ENCODE measurements at places on chromosomes 3 and 15. TPM values are rescaled to one million over a fixed set of nuclear protein-coding genes. Genes with fewer than 3 reads are reported as not detected.

The GNAT1 gene
- total RNA-seq, result not detected

The CDV3 gene
- total RNA-seq, result 120 TPM

The PLA2G4E gene
- total RNA-seq, result 89.5 TPM

The CDAN1 gene
- 7.8 TPM for total RNA-seq

The FAM107A gene
- 16.6 TPM for total RNA-seq

- DNase-seq, result no peak
These were observed 17.4 kb upstream of the SECISBP2L start for GRCh38 chr15:49063402-49064280.

DNA sequence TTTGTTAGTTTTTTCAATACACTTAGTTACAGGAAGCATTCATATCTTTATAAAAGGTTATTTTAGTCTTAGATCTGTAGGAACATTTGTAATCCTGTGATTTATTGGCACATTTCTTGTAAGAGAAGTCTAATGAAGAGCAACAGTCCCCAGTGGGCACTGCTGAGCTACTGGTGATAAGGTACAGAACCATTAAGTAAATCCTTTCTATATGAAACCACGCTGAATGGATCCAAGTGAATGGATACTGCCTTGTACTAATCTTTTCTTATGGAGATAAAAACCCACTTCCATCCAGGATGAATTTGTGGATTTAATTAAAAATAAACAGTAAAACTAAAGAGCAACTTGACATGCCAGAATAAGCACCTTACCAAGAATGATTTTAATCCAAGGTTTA lies 64.0 kb downstream of the SHQ1 start:
- no peak for DNase-seq

GRCh38 chr3:111548756-111549155 lies 6.8 kb downstream of the CD96 start:
- no peak for DNase-seq

GRCh38 chr15:98966091-98966787 lies 41.4 kb downstream of the PGPEP1L start:
- no peak for DNase-seq

- DNase-seq, result no peak
These were observed 42.7 kb downstream of the PRKAR2A start for GRCh38 chr3:48804930-48805329.

DNA sequence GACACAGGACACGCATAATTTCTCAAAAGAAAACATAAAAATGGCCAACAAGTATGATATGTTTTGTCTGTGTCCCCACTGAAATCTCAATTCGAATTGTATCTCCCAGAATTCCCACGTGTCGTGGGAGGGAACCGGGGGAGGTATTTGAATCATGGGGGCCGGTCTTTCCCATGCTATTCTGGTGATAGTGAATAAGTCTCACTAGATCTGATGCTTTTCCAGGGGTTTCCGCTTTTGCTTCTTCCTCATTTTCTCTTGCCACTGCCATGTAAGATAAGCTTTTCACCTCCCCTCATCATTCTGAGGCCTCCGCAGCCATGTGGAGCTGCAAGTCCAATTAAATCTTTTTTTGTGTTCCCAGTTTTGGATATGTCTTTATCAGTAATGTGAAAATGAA lies 12.1 kb upstream of the POU1F1 start:
- DNase-seq, result no peak

- DNase-seq, result no peak
These were observed 308.8 kb upstream of the PDZRN3 start for GRCh38 chr3:73933585-73933984.

DNA sequence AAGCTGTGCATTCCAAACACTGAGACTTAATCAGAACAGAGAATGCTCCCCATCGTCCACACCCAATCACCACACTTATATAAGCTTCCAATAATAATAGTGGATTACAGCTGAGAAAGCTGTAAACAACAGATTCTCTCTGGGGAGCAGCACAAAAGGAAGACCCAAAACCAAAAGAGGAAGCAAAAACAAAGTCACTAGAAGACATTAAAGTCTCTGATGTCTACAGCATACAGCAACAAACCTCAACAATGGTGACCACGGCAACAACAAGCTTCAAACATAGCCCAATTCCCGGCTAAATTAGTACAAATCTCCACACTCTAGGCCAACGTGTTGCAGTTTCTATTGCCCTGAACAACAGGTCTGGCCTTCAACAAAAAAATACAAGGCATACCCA lies 37.7 kb downstream of the ZDHHC23 start:
- DNase-seq, result no peak
